ENCODE measurements at places on chromosomes 6 and 20.

GRCh38 chr6:166575205-166575604, 11.3 kb downstream of the RAMACL start:
- no peak for DNase-seq

GRCh38 chr6:37243816-37244370, 13.7 kb upstream of the TBC1D22B start:
- DNase-seq: no peak

DNA sequence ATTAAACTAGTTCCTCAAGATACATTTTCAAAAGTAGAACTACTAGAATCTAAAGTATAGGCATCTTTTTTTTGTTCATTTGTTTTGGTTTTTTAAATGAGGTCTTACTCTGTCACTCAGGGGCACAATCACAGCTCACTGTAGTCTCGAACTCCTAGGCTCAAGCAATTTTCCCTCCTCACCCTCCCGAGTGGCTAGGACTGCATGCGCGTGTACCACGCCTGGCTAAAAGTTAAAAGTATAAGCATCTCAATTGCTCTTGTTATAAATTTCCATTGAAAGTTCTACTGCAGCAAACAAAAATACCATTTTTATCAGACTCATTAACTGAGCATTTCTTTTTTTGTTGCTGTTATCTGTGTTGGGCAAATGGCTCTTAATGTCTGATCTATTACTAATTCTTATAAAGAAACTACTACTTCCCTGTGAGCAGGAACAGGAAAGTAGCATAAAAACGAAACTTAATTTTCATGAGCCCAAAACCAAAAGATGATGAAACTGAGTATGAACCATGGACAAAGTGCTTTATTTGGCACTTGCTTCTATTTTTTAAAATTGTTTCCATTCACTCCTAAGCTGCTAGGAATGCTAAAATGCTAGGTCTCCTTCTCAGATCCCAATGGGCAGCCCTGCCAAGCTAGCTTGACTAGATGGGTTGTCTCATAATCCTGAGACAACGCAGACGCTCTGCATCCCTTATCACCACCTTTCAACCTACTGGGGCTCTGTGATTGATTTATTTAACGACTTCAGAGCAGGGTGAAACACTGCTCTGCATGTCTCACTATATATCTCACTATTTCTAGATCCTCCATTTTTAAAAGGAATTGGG, 36.9 kb downstream of the TRPC4AP start:
- DNase-seq: no peak

DNA sequence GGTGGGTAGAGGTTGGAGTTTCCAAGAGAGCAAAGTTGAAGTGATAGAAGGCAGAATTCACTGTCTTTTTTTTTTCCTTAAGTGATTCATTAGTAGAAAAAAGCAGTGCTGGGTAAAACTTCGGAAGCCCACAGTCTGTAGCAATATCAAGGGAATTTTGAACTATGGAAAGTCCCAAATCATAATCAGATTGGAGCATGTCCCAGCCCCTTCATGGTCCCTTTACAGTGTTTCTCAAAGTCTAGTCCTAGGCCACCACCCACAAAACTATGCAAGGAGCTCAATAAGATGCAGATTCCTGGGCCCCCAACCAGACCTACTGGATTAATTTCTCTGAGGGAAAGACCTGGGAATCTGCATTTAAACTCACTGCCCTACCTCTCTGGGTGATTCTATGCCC, 22.6 kb downstream of the NEDD9 start:
- DNase-seq: no peak

DNA sequence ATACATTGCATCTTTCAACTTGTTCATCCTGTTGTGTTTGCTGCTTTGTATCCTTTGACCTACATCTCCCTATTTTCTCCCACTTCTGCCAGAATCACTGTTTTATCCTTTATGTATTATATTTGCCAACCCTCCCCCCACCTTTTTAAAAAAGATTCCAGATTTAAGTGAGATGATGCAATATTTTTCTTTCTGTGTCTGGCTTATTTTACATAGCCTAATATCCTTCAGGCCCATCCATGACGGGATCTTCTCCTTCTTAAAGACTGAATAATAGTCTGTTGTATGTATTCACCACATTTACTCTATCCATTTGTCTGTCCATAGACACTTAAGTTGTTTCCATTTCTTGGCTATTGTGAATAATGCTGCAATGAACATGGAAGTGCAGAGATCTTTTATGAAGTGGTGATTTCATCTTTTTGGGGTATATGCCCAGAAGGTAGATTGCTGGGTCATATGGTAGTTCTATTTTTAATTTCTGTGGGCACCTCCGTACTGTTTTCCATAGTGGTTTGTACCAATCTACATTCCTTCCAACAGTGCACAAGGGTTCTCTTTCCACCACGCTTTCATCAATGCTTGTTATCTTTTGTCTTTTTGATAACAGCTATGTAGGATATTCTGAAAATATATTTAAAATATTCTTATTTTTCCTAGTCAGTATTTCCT, 181.0 kb downstream of the CDKAL1 start:
- no peak for DNase-seq

DNA sequence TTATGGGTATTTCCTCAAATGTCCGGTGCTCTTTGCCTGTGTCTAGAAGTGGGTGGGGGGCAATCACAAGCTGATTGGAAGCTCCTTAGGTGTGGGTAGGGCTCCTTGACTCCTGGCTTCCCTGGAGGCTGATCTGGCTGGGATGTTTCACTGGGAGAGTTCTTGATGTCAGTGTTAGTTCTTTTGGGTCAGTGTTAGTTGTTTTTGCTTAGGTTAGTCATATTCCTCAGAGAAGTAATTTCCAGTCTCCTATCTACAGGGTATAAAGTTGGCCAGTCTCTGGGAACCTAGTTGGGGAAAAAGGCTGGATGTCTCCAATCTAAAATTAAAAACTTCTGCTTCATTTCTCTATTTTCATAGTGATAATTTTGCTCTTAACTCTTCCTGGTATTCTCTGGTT, 23.6 kb downstream of the CDC5L start:
- no peak for DNase-seq

GRCh38 chr6:52552278-52552643, 24.6 kb downstream of the TRAM2 start:
- DNase-seq: no peak
